IMR-90 (cell line): ENCODE measurements at places on chromosomes 2 and 18. TPM values are rescaled to one million over a fixed set of nuclear protein-coding genes. Genes with fewer than 3 reads are reported as not detected.

DNA sequence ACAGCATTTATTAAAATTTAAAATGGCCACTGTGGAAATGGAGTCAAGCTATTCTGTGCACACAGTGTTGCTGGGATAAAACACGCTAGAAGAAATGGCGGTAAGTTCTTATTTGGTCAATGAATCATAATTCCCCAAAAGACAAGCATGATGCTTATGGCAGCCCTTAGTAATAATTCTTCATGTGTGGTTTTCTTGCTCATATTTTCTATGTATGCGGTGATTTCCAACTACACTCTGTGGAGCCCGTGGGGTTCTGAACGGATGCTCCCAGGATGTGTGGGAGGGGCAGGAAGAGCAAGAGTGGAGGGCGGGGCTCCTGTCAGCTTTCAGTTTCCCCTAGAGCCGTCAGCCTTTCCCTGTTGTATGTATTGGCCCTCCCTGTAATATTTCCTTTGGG is 91.7 kb upstream of the RMDN2 start:
- no peak for DNase-seq
- H3K4me1 ChIP-seq = peaks cover 31% of the 10 kb centered on the region
- H3K4me3 ChIP-seq = no peak overlapping the region
- H3K27me3 ChIP-seq = no peaks in the 10 kb centered on the region
- no peaks in the 10 kb centered on the region for H3K36me3 ChIP-seq

- H3K4me1 ChIP-seq = no peaks in the 10 kb centered on the region
- H3K27me3 ChIP-seq = 0 out of 2 replicates have a peak, but pooled peaks cover 2% of the 10 kb centered on the region
- DNase-seq = no peak
- no peak overlapping the region for H3K27ac ChIP-seq
Measured at GRCh38 chr2:138026111-138027020, 62.1 kb downstream of the HNMT start.

GRCh38 chr2:225074366-225074765 is 32.1 kb upstream of the DOCK10 start:
- no peaks in the 10 kb centered on the region for H3K27me3 ChIP-seq
- H3K36me3 ChIP-seq = no peaks in the 10 kb centered on the region
- H3K4me3 ChIP-seq = no peak overlapping the region
- DNase-seq = no peak

Gene SLC8A1
- total RNA-seq = 57.0 and 86.1 TPM in 2 replicates

- H3K36me3 ChIP-seq = no peaks in the 10 kb centered on the region
- H3K4me3 ChIP-seq = no peak overlapping the region
- DNase-seq = no peak
- no peaks in the 10 kb centered on the region for H3K4me1 ChIP-seq
- H3K27me3 ChIP-seq = no peaks in the 10 kb centered on the region
- no peak overlapping the region for H3K27ac ChIP-seq
Measured at GRCh38 chr2:82075875-82076274, 1771.3 kb upstream of the LRRTM1 start.
